Muscle of arm (tissue), 14 donors: ENCODE measurements at places on chromosomes 3 and 15.

DNA sequence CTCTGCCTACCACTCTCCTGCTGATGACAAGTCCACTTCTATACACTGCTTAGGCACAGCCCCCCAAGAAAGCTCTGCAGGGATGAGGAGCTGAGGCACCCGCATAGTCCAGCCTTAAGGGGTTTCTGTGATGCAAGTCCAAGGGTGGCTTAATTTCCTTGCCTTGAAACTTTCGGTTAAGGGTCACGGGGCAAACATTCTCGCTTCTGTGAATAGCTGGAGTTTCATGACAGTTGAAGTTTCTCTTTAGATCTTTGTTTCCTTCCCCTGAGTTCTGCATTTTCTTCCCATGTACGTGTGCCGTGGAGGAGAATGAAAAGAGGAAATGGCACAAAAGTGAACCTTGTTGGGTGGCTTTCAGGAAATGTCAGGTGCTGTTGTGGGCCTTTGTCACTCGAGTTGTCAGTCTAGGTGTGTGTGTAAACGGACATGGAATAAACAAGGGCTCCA, 7.0 kb downstream of the GPR160 start:
- no peak for DNase-seq

DNA sequence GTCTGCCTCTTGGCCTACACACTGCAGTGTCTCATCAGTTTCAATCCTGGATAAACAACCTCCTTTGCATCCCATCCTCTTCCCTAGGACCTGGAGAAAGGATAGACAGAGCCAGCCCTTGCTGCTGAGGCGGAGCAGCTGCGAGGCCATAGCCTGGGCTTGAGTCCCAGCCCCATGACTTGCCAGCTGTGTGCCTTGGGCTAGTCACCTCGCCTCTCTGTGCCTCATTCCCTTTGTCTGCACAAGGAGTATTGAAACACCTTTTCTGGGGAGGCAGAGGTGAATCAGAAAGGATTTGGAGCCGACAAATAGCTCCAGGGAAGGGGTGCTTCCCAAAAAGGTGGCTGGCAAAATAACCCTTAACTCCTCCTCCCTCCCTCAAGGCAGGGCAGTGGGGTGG, 65.0 kb upstream of the SLC6A1 start:
- no peak for DNase-seq

GRCh38 chr3:195268576-195269309, 2.2 kb downstream of the XXYLT1 start:
- DNase-seq, result no peak

DNA sequence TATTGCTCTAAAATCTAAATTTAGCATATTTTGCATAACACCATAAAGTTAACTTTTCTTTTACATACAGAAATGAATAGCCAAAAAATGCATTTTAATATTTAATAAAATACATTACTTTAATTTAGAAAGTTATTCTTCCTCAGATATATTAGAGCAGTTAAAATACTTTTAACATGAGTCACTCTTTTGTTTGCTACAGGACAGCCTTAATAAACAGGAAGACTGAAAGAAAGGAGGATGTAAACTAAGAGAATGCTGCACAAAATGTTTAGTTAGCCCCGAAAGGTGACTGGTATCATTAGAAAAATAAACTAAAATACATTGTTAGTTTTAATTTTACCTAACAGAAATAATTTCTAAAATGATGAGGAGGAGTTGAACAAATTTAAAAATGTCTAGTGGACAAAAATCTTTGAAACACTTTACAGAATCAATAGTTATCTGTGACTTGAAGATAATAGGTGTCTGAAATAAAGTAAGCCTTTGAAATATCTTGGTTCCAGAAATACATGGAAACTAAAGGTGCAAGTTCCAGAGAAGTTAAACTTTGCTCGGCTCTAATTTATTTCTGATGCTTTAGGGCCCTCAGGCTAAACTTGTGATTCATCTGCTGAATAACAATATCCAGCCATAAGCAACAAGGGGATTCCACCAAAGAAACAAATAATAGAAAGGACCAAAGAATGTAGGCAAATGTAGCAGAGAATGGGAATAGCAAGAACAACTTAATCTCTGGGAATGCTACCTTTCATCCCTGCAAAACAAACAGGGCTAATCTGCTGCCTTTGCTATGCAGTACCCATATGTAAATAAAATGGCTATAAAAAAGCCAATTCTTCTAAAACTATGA, 138.3 kb upstream of the UBP1 start:
- no peak for DNase-seq
